ENCODE measurements at places on chromosomes 11 and 22. TPM values are rescaled to one million over a fixed set of nuclear protein-coding genes. Genes with fewer than 3 reads are reported as not detected.

DNA sequence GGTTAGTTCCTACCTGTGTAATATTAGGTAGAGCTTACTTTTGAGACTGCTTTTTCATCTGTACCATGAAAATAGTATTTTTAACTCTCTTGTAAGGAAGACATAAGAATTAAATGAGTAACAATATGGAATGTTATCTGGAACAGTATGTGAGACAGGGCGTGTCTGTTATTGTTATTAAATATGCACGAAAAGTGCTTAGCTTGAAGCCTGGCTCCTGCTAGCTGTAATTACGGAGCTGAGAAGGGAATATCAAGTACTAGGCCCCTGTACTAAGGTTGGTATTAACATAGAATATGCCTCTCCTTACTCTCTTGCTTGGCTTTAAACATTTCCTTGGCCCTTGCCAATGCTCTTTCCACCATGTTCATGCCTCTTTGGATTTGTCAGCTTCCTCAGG, 194.0 kb downstream of the FAM76B start:
- DNase-seq: no peak
- H3K4me1 ChIP-seq: no peaks in the 10 kb centered on the region

DNA sequence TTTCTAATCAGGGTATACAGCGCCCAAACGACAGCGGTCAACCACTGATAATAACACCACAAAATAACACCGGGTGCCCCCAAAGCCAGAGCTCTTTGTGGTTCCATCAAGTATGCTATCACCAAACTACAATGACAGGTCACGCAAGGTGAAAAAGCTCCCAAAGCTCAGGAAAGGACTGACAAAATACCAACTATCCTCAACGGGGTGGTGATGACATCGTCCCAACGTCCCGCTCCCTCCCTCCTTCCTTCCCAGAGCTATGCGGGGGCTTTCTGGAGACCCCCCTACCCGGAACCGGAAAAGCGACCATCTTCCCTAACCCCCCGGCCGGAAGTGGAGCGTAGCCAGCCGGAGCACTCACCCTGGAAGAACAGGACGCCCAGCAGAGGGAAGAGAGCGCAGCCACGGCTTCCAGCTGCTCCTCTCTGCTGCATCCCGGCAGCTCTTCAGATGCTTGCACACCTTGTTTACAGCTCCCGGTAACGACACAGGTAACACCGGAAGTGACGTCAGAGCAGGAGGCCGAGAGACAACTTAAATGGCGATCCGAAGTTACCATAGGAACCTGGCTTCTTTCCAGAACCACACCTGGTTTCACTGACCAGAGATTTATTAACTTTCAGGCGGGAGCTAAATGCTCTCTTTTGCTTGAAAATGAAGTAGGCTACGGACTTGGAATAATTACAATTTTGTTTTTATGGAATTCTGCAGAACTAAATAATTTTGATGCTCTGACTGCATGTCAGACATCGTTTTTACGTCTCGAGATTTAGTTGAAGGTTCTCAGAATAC, at the start of gene MPZL3:
Gene MPZL3, minus strand, starts transcription at position 508 of the 795 bp plus-strand sequence. Its CDS starts 71 bp downstream, at position 437.
- no peaks in the 10 kb centered on the region for H3K36me3 ChIP-seq
- DNase-seq: peak; percentile 96
- peak within 1 kb of the TSS; percentile 64 for H3K4me3 ChIP-seq
- H3K4me1 ChIP-seq: no peaks in the 10 kb centered on the region
- H3K27me3 ChIP-seq: no peaks in the 10 kb centered on the region

The GCAT gene
- total RNA-seq: 37.8 TPM

The MOGAT2 gene
- 0.62 TPM for total RNA-seq

The ANO9 gene
- 8.4 TPM for total RNA-seq

The ESAM gene
- total RNA-seq: 12.1 TPM

Measured in prostate gland (tissue), 2 donors.